ENCODE measurements at places on chromosomes 6 and 20. TPM values are rescaled to one million over a fixed set of nuclear protein-coding genes. Genes with fewer than 3 reads are reported as not detected.

GTSF1L gene
- not detected for polyA plus RNA-seq

DNA sequence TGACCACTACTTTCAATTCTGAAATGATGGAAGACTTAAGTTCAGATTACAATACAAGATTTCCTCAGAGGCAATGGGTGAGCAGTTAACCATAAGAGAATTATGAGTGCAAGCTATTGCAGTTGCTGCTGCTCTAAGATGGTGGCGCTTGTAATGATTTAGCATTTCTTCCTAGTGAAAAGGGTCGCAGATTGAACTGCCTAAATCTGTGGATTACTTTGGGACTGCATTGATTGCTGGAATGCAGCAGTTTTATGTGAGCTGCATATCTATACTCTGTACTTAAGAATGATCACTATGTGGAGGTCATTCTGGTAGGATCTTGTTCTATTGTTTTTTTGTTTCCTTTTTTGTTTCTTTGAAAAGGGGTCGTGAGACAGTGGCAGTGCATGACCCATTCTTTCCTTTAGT, 5.3 kb downstream of the SCAF8 start:
- DNase-seq = no peak

BNIP5 gene
- polyA plus RNA-seq = not detected

HS3ST5 gene
- polyA plus RNA-seq = not detected

DNA sequence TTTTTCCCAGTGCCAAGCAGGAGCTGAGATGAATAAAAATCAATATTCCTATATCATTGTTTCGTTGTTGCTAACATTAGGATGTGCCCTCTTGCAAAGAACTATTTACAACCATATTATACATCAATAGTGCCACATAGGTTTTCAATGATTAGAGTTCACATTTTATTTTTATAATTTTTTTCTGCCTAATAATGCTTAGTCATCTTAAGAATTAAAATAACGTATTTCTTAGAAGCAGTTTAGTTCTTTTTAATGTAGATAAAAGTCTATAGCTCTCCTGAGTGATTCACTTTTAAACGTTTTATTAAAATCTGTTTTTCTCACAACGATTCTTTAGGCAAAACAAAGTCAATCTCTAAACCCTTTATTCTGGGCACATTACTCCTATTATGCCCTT, 71.6 kb downstream of the CHD6 start:
- DNase-seq = no peak

GRCh38 chr6:89379281-89379680, 26.8 kb upstream of the UBE2J1 start:
- no peak for DNase-seq

GRCh38 chr20:33871362-33871761, 60.2 kb downstream of the CHMP4B start:
- no peak for DNase-seq

DNA sequence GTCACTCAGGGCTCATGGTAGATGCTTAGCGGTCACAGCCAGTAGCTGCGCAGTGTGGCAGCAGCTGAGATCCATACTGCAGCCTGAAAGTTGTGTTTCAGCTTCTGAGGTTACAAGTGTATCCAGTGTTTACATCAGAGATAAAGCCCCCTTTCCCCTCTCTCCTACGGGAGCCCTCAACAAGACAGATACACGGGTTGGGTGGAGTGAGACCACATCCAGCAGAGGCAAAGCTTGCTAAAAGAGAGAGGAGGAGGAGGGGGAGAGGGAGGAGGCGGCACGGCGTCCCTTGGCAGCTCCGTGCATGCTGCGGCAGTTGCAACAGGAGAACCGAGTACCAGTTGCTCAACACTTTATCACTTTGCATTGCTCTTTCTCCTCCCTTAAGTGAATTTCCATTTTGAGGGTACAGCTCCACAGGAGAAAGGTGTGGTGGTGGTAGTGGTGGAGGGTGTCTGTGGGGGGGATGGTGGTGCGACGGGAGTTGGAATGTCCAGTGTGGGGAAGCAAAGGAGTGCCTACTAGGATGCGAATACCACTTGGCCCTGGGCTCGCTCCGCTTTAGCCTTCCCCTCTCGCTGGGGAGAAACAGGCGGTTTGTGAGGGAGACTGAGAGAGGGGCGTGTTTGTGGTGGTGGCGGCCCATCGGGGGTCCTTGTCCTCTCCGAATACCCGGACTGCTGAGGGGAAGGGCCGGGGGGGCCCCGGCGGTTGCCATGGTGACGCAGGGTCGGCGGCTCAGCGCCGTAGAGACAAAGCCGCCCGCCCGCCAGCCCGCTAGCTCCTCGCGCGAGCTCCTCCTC, 405 bp upstream of the RNF182 start:
- peak; percentile 49 for DNase-seq

GRCh38 chr6:13260101-13260598, 68.2 kb downstream of the TBC1D7 start:
- DNase-seq = no peak

DNA sequence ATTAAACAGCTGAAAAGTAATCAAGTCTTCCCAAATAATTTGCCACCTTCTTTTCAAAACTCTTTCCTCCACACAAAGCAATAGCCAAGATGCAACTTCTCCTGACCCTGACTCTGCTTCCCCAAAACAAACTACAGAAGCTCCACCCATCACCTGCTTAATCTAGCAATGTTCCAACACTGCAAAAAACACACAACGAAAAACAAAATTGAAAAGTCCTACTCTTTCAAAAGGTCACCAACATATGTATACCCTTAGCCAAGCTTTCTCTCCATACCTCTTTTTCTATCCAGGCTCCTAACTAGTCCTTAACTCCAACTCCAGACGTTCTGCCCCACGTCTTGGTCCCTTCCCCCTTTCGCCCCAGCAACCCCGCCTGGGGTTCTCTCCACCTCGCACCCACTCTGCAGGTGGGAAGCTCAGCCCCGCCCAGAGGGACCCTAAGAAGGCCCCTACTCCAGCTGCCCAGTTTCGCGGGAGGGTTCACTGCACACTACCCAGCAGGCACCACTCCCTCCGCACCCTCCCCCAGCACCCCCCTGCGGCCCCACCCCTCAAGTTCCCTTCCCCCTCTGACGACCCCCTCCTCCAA, 717 bp downstream of the CSNK2A1 start:
- no peak for DNase-seq

DNA sequence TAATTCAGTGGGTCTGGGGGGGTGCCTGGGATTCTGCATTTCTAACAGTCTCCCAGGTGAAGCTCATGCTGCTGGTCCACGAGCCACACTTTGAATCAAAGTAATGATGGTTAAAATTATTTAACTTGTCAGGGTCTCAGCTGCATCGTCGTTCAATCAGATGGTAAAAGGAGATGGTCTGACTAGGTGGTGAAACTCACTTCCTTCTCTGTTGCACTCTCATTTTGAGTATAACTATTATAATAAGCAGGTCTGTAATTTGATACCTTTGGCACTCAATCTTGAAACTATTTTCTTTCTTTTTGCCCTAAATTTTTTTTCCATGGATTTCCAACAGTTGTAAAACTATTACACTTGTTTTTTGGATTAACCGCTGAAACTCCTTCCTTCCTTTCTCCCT, 292.5 kb downstream of the FARS2 start:
- DNase-seq = no peak

DNA sequence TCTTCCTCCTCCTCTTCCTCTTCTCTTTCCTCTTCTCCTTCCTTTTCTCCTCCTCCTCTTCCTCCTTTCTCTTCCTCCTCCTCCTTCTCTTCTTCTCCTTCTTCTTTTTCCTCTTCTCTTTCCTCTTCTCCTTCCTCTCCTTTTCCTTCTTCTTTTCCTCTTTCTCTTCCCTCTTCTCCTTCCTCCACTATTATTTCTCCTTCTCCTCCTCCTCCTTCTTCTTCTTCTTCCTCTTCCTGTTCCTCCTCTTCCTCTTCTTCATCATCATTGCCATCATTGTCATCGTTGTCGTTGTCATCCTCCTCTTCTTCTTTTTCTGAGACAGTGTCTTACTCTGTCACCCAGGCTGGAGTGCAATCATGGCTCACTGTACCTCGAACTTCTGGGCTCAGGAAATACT, 256.3 kb upstream of the SOX4 start:
- DNase-seq = no peak
